ENCODE measurements at places on chromosomes 2 and 18. TPM values are rescaled to one million over a fixed set of nuclear protein-coding genes. Genes with fewer than 3 reads are reported as not detected.

Gene UGT1A9
- not detected for total RNA-seq

Gene IL18RAP
- total RNA-seq = 1.9 TPM

Gene RPIA
- 0.29 TPM for total RNA-seq

Gene ASB18
- not detected for total RNA-seq

Gene GCG
- total RNA-seq = not detected

Gene SERPINB11
- total RNA-seq = not detected

Gene G6PC2
- not detected for total RNA-seq

Gene TRIB2
- total RNA-seq = 48.7 TPM
